ENCODE measurements at places on chromosomes 16 and 17.

- DNase-seq, result no peak
These were observed 190.1 kb upstream of the FOXF1 start for GRCh38 chr16:86320237-86320595.

DNA sequence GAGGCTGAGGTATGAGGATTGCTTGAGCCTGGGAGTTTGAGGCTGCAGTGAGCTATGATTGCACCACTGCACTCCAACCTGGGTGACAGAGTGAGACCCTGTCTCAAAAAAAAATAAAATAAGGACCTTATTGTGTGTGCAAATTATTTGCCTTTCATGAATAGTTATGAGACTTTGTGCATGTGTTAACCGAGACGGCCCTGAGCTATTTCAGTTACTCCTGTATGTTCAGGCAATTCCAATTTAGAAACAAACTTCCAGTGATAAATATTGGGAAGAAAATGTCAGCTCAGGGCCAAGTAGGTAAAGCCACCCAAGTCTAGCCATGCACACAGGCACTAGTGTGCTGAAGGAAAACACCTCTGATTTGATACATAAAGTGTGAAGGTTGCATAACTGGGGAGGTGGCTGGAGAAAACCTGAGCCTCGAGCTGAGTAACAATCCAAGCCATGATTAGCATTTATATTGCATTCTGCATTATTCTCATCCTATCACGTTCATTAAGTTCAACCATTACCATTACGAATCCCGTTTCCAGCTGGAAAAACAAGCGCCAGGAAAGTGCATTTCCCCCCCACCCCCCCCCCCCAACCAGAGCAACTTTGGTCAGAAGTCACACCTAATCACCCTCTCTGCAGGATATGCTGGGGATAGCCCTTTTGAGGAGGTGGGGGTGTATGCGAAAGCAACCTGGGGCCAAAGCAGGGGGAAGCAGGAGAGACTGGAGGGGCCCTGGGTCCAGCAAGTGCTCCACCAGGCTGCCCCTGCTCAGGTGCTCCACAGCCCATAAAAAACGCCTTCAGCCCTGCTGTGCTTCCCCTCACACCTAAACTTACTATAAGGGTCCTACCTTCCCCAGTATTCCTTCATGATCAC, 18.6 kb upstream of the ENDOV start:
- DNase-seq, result no peak

GRCh38 chr16:72838586-72838910, 209.4 kb downstream of the ZFHX3 start:
- no peak for DNase-seq

- no peak for DNase-seq
These were observed 136.7 kb downstream of the SNX11 start for GRCh38 chr17:48244121-48244711.

DNA sequence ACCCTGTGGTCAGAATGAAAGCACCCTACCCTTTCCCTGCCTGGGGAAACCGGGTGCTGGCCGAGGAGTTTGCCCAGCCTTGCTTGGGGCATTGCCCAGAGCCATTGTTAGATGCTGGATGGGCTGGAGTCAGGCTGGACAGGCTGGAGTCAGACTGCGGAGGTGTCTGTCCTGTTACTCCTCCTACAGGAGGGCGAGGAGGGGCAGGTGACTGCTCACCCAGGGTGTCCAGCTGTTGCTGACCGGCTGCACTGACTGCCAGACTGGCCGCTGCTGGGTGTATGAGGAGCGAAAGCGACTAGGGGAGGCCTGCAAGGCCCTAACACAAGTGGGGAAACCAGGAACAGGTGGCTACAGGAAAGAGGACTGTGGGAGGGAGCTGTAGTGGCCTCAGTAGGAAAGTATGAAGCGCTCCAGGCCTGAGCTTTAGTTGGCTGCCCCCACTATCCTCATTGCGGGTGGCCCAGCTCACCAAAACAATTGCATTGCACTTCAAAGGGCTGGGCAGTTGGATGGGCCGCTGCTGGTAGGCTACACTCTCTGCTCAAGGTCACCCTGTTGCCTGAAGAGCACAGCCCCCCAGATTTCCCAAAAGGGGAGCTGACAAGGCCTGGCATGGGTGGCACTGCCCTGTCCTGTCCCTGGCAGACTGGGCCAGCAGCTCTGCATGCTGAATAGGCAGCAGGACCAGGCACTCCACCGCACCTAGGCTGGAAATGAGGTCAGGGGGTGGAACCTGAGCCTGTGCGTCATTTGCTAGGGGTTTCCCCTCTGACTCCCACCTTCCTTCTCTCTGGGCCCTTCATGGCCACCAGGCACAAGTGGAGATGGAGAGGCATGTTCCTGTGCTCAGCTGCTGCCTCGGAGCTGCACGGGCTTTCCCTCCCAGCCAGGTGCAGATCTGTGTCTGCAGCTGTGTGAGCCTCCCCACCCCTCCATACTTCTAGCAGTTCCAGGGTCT, 18.4 kb downstream of the LDHD start:
- DNase-seq, result peak; percentile 82

- no peak for DNase-seq
These were observed 26.5 kb downstream of the MAP1LC3B start for GRCh38 chr16:87418644-87419043.

DNA sequence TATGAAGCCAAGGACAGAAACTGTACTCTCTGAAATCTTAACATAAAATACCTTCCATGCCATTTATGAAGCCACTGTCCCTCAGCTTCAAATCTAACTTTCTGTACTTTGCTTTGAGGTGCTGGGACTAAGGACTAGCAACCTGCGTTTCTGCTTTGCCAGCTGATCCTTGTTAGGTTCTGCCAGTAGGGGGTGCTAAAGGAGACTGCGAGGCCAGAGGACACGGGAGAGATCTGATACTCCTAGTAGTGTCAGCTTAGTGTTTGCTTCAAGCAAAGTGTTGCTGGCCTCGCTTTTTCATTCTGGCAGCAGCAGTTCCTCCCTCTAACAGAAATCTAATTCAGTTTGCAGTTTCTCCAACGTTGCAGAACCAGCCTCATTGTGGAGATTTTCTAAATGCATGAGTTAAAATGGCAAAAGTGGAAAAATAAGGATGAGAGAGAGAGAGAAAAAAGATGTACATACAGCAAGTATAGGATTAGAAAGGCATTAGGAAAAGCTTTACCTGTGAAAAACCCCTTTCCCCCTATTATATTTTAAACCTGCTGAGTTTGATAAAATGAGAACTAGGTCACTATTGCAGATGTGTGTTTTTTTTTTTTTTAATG, 297.5 kb downstream of the CA10 start:
- peak; percentile 67 for DNase-seq

GRCh38 chr16:2585651-2586081, 47.8 kb downstream of the PDPK1 start:
- no peak for DNase-seq

DNA sequence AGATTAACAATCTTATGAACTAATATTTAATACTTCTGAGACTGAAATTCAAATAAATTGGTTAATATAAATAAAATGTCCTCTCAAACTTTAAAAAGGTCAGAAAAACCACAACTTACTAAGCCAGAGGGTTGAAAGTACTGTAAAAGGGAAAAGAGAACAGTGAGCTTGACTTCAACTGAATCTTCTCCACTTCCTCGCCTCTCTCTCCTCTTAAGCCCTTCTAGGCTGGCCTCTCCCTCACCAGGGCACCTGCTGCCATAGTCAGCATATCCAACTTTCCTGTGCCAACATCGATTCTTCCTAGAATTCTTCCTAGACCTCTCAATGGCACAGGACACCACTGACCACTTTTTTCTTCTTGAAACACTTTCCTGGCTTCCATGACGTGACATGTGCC, 19.4 kb downstream of the GNA13 start:
- DNase-seq, result no peak

DNA sequence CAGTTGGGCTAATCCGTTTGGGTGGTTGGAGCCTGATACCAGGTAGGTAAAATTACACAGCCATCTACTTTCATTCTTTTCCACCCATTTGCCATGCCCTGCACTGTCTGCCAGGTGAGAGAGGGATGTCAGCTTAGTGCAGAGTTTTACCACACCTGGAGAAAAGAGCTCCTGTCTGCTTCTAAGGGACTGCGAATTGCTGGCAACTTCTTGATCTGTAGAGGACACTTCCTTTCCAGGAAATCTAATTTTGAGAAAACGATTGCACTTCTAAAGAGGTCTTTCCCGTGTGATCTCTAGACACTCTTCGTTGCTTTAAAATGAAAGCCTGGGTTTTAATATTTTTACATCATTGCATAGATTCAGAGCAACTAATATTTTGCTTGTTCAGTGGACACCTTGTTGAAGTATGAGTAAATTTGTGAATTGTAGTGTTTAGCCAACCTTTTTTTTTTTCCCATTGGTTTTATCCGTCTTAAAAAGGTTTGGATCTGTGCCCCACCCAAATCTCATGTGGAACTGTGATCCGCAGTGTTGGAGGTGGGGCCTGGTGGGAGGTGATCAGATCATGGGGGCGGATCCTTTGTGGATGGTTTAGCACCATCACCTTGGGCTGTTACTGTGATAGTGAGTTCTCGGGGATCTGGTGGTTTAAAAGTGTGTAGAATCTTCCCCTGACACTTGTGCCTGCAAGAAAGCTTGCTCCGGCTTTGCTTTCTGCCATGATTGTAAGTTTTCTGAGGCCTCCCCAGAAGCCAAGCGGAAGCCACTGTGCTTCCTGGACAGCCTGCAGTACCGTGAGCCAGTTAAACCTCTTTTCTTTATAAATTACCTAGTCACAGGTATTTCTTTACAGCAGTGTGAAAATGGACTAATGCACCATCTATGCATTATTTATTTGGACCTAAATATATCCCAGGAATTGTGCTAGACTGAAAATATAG, 104.6 kb downstream of the PRKCA start:
- peak; percentile 39 for DNase-seq
